ENCODE measurements at places on chromosomes 2 and 18.

DNA sequence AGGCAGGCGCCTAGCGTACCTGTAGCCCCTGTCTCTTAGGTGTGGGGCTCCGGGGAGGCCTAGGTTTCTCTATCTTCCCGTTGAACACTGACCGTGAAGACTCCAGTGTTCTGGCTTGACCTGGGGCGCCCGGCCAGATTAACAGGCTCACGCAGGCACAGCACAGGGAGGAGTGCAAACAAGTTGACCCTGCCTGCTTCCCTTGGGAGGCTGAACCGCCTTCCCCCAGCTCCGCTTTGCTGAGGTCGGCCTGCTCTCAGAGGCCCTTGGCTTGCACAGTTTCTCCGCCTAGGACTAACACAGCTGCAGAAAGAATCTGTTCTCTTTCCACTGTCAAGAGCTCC lies 567 bp downstream of the PCYOX1 start:
- no peak for DNase-seq

DNA sequence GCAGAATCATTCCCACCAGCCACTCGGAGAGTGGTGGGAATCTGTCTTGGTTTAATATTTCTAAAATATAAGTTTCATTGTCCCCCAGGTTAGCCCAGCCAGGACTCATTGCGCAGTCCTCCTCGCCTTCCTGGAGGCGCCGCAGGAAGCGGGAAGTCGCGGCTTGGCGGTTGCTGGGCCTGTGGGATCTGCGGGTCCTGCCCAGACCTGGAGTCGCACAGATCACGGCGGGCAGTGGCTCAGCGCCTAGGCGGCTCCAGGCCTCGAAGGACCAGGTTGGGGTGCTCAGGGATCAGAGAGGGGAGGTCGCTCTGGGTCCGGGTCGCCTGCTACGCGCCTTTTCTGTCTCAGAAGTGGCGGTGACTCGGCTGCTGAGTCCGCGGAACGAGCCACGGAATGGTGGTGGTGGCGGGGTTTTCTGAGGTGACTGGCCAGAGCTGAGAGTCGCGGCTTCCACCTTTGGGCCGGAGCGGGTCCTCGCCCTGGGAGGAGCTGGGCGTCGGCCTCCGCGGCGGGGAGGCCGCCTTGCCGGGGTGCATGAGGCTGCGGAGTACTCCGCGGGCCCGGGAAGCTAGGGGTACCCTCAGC lies 2.6 kb downstream of the HOXD3 start:
- DNase-seq, result no peak

DNA sequence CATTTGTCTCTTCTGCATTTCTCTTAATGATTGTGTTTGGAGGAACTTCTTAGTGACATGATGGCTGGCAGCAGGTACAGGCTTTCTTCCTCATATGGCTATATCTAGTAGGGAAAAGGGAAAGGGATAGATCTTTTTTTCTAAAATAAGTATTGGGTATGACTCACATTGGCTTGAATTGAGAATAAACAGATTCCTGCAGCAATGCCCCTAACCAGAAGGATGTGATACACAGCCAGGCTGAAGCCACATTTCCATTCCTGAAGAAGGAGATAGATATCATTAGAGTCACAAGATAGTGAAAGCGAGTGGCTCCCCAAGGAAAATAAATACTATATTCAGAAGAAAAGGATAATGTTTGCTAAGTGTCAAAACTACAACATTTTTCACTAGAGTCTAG lies 61.1 kb downstream of the VWC2L start:
- DNase-seq, result no peak

DNA sequence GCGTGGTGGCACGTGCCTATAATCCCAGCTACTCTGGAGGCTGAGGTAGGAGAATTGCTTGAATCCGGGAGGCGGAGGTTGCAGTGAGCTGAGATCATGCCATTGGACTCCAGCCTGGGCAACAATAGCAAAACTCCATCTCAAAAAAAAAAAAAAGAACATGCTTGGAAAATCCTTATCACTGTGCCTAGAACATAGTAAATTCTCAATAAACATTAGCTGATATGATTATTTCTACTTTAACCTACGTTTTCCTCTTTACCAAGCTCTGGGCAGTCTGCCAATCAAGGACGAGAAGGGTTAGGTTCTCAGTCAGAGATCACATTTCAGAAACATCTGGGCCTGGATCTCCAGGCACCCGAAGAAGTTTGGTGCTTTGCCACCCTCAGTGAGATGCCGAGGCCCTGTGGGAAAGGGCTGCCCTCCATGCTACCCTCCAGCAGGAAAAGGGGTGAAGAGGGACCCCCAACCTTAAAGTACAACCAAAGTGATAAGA lies 107.7 kb downstream of the BCL11A start:
- DNase-seq, result no peak

- no peak for DNase-seq
Measured at GRCh38 chr18:25349926-25350487, 2.0 kb downstream of the ZNF521 start.
